ENCODE measurements at places on chromosomes 7 and 10. TPM values are rescaled to one million over a fixed set of nuclear protein-coding genes. Genes with fewer than 3 reads are reported as not detected.

The KCND2 gene
- 0.12 TPM for total RNA-seq

The FAM171A1 gene
- 13.7 TPM for total RNA-seq

The DUSP5 gene
- total RNA-seq = 17.8 TPM

The PAX4 gene
- not detected for total RNA-seq

The IL6 gene
- 3.6 TPM for total RNA-seq

The MYPN gene
- 93.5 TPM for total RNA-seq

The CNNM1 gene
- total RNA-seq = 0.79 TPM

The ASB4 gene
- total RNA-seq = 4.6 TPM

The ARF5 gene
- total RNA-seq = 127 TPM

The FRAT2 gene
- total RNA-seq = 5.9 TPM

The AKR1C8 gene
- not detected for total RNA-seq

The SUGCT gene
- 5.4 TPM for total RNA-seq

The PTPRZ1 gene
- total RNA-seq = 2.6 TPM

The PDK4 gene
- total RNA-seq = 712 TPM

The CNTNAP2 gene
- 1.1 TPM for total RNA-seq

The ABCC2 gene
- total RNA-seq = 0.28 TPM

The BEND7 gene
- total RNA-seq = 11.6 TPM

The OLAH gene
- total RNA-seq = 0.24 TPM

The UMAD1 gene
- total RNA-seq = 9.2 TPM

The GLI3 gene
- total RNA-seq = 2.0 TPM

The PRRT4 gene
- total RNA-seq = 0.37 TPM

The SRI gene
- 42.5 TPM for total RNA-seq

The GPRIN2 gene
- total RNA-seq = 0.67 TPM

The SPDYE2 gene
- total RNA-seq = not detected

The TRPV5 gene
- total RNA-seq = not detected

The ITGA8 gene
- total RNA-seq = 6.4 TPM

The NEURL1 gene
- total RNA-seq = 0.12 TPM

The RTKN2 gene
- 0.15 TPM for total RNA-seq

The FOXI2 gene
- total RNA-seq = not detected

The HHEX gene
- total RNA-seq = 2.1 TPM

The ADRB1 gene
- 32.8 TPM for total RNA-seq

The SVIL gene
- total RNA-seq = 340 TPM

The HOXA2 gene
- total RNA-seq = 0.16 TPM

The IL2RA gene
- total RNA-seq = 0.16 TPM

The DNAJC1 gene
- 56.9 TPM for total RNA-seq

The RSPH10B2 gene
- not detected for total RNA-seq

The ERVW-1 gene
- total RNA-seq = not detected

The CDK1 gene
- 0.79 TPM for total RNA-seq

The PNLIP gene
- total RNA-seq = not detected

The FAM131B gene
- 0.08 TPM for total RNA-seq

The MRLN gene
- not detected for total RNA-seq

The HMX3 gene
- not detected for total RNA-seq

The CDK14 gene
- 21.5 TPM for total RNA-seq

The AKR1D1 gene
- total RNA-seq = not detected

The IDI2 gene
- not detected for total RNA-seq

The MCM7 gene
- 8.3 TPM for total RNA-seq

The UPK3BL1 gene
- total RNA-seq = 12.0 TPM
